ENCODE measurements at places on chromosomes 6 and 20.

DNA sequence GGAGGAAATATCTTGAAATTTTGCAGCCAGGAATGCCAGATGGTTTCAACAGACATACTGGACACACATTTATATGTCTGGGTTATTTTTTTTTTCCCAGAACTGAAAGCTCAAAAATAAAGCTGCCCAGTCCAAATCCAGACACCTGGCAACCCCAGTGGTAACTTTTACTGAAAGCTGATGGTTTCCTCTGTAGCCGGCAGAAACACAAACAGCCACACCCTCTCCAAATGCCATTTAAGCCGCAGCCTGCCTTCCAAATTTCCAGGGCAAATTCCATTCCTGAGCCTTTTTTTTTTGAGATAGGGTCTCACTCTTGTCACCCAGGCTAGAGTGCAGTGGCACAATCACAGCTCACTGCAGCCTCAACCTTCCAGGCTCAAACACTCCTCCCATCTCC is 6.5 kb upstream of the PREX1 start:
- DNase-seq = no peak

DNA sequence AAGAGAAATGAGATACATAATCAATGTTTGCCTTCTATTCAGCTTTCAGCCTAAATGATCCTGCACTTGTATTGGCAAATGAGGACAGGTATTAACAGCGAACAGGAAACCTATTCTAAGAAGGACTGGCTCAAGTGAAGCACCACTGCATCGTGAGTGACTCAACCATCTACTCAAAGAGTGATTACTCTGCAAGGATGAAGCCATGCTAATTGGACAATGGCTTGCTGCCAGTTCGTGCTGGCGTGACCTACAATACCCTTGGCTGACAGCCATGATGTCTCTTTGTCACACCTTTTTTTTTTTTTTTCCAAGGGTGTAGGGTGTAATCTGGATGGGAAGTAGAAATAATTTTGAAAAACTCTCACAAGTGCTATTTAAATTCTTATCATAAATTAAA is 104.9 kb downstream of the GJA10 start:
- DNase-seq = no peak

- DNase-seq = no peak
These were observed 14.2 kb downstream of the HINT3 start for GRCh38 chr6:125970760-125971159.

DNA sequence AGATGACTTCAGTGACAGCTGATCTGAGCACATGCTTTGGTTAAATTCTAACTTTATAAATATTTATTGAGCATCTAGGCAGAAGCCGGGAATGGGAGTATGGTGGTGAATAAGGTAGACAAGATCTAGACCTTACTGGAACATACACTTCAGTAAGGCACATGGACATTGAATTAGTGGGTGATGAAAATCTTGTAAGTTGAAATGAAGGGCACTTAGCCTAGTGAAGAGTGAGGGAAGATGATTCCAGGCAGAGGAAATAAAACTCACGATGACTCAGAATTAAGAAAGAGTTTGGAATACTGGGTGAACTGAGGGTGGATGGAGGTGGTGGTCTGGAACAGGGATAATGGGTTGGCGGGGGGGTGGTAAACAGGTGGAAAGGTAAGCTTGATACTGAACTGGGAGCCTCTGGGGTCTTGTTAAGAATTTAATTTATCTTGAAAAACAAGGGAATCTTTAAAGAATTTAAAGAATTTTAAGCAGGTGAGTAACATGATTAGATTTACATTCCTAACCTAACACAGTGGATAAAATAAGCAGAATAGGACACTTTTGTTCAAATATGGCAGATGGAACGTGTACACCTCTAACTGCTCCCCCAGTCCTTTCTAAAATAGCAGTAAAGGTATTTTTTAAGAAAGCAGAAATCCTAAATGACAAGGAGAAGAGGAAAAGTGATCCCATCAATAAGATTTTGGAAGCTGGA is 75.2 kb upstream of the ARHGAP18 start:
- no peak for DNase-seq

GRCh38 chr6:37893257-37893656 is 73.7 kb downstream of the ZFAND3 start:
- DNase-seq = no peak

- DNase-seq = peak; percentile 37
These were observed 182.5 kb downstream of the GMPR start for GRCh38 chr6:16420715-16421461.

DNA sequence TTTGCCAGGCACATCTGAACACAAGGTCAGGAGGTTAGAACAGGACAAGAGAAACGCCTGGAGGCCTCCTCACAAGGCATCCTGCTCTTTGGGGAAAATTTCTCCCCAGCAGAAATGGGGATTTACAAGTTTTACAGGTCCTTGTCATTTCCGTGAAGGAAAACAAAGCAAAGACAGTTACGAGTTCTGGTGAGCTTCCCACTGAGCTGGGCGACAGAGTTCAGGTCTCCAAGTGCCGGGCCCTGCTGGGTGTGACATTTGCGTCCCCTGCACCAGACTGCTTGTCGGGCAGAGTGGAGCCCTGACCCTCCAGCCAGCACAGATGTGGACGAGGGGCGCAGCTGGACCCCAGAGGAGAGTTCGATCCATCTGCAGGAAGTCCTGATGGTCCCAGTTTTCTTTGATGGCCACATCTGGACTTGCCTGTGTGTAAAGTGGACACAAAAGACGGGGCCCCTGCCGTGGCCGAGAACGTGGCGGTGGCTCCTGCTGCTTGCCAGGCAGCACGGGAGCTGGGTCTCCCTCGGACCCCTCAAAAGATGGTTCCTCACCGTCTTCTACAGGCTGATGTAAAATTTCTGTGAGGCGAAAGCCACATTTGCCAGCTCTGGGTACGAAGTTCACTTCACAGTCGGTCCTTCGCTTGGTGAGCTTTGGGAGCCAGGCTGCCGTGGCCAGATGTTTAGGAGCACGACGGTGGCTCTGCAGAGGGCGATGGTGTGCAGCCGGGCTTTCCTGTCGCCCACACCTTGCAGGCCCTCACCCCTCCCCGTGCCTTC is 5.2 kb upstream of the ADRM1 start:
- no peak for DNase-seq

DNA sequence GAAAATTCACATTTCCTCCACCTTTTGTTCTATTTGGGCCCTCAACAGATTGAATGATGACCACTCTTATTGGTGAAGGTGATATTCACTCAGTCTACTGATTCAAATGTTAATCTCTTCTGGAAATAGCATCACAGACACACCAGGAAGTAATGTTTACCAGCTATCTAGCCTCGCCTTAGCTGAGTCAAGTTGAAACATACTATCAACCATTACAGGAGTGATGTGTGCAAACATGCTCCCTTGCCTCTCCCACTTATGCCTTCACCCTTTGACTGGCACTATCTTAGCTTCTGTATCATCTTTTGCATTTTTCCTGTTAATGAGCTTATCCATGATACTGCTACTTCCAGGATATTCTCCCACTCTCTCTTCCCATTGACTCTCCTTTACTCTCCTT is 191.9 kb downstream of the CENPW start:
- DNase-seq = no peak

- no peak for DNase-seq
These were observed 344.8 kb upstream of the EYS start for GRCh38 chr6:66051812-66052211.

GRCh38 chr6:161080263-161080970 is 88.8 kb downstream of the MAP3K4 start:
- peak; percentile 19 for DNase-seq

GRCh38 chr6:163031931-163032330 is 304.2 kb downstream of the PACRG start:
- DNase-seq = no peak

DNA sequence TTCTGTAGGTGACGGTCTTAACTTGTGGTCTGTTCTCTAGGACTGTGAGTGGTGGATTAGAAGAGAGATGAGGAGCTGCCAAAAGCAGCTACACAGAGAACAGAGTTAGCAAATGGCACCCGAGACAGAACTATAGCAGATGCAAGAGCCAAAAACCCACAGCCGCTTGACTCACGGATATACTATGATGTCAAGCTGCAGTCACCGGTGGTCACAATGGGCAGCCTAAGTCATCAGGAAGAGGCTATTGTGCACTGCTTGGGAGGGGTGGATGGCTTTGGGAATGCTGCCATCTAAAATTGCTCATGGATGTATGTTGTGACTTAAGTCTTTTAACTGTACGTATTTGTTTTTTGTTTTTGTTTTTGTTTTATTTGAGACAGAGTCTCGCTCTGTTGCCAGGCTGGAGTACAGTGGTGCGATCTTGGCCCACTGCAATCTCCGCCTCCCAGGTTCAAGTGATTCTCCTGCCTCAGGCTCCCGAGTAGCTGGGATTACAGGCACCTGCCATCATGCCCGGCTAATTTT is at the start of gene GTSF1L:
Gene GTSF1L (minus strand): TSS at position 192 of the 528 bp plus-strand sequence. CDS start 308 bp downstream, outside the sequence.
- DNase-seq = no peak

- no peak for DNase-seq
These were observed 242.4 kb downstream of the BMP7 start for GRCh38 chr20:57023997-57024396.

- DNase-seq = no peak
These were observed 47.2 kb downstream of the MUC22 start for GRCh38 chr6:31057426-31058003.

GRCh38 chr6:17878734-17879133 is 108.7 kb downstream of the KIF13A start:
- DNase-seq = no peak

GRCh38 chr6:72856801-72857200 is 234.9 kb downstream of the KCNQ5 start:
- DNase-seq = no peak

DNA sequence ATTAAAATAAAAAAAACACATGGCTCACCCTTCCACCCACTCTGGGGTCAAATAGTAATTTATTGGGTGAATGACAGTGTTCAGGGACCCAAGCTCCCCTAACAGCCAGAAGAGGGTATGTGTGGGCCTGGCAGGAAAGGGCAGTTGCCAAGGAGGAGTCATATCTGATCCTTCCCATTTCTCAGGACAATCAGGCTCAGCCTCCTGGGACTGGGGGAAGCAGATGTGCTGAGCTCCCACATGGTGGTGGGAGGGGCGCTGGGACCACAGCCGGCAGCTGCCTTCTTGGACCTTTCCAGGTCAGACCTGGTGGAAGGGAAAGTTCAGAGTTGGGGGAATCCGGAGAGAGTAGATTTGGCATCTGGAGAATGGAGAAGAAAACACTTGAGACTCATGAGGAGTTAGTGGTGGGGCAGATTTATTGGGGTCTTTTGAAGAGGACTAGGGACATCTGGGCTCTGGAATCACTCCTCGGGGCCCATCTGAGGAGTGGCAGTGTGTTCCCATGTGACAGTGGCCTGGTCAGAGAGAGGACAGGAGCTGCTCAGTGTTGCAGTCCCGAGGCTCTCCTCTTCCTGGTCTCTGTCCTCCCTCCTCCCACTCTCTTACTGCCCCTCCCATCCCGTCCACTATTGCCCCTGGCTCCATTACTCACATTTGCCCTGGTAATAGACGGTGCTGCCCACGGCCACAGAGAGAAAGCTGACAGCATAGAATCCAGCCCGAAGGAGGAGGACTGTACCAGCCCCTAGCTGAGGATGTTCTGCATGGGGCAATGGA is 3.0 kb downstream of the LST1 start:
- no peak for DNase-seq

DNA sequence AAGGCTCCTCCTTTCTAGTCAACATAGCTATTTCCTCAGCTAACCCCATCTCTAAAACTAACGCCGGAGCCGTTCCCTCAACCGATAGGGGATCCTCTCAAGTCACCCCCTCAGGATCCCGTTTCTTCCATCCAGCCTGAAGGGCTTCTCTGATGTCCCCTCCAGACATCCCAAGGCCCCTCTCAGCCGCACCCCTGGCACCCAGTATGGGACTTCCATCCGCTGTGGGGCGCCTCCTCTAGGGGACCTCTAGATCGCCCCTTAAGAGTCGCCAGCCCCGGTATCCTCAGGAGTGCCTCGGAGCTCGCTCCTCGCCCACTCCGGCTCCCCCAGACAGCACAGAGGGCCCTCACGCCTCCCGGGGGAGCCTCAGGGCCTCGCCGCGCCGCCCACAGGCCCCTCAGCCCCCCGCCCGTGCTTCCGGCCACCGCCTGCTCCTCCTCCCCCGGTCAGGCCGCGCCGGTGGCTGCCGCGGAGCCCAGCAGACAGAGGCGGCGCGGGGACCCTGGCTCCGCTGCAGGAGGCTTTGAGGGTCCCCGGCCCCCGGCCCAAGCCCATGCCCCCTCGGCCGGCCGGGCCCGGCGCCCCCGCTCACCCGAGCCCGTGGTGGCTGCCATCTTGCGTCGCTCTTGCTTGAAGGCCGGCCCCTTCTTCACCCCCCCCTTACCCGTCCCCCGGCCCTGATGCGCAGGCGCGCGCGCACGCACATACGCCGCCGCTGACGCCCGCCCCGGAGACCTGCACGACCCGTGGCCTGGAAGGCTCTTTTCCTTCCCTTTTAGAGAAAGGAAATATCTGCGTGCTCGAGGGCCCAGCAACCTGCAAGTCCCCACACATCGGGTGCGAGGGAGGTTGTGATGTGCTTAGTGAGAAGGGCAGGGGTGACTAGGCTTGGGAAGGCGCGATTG is at the start of gene UBE2V1:
Gene UBE2V1 (minus strand): TSS at position 639 of the 908 bp plus-strand sequence. CDS start 22 bp downstream, at position 617.
- peak; percentile 87 for DNase-seq

- DNase-seq = no peak
These were observed 30.9 kb downstream of the PYGB start for GRCh38 chr20:25278636-25279361.

GRCh38 chr6:84361372-84362192 is 134.1 kb upstream of the CEP162 start:
- no peak for DNase-seq

GRCh38 chr20:63772781-63773518 is 33.4 kb downstream of the SLC2A4RG start:
- DNase-seq = no peak

DNA sequence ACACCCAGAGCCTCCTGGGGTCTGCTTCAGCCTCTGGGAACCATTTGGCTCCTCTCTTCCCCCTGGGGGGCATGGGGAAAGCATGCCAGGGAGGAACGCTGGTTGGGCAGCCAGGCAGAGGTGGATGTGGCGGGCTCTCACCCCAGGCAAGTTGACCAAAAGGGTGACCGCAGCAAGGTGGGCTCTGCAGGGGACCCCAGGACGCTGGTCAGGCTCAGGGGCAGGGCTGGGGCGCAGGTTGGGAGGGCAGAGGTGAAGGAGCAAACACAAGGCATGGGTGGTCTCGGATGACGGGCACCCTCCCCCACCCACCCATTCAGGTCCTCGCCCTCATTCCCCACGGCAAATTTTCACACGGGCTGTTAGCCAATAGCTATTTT is 30.2 kb upstream of the MRGBP start:
- DNase-seq = no peak

DNA sequence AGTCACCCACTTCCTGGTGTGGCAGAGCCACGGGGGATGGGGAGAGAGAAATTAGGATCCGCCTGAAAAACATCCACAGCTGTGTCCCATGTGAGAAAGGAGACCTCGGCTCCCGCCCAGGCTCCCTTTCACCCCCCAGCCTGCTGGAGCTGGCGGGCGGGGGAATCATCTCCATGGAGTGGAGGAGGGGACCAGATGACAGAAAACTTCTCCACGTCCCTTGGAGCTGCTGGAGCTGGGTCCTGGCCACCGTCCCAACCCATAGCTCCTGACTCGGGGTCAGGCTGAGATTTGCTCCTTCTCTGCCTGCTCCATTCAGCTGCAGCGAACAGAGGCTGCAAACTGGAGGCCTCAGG is 113.8 kb downstream of the CEBPB start:
- no peak for DNase-seq

Measured in activated CD4-positive, alpha-beta T cell treated with anti-CD3 and anti-CD28 coated beads, Interleukin-2, amount 50 U/mL, for 4 hours (primary cell).